ENCODE measurements at places on chromosomes 2 and 18. TPM values are rescaled to one million over a fixed set of nuclear protein-coding genes. Genes with fewer than 3 reads are reported as not detected.

Gene TMEM247
- polyA plus RNA-seq = not detected

Gene MARCHF4
- polyA plus RNA-seq = 11.3 TPM

- no peaks in the 10 kb centered on the region for H3K4me1 ChIP-seq
- no peak for DNase-seq
- H3K27ac ChIP-seq = no peak overlapping the region
- no peaks in the 10 kb centered on the region for H3K36me3 ChIP-seq
- no peak overlapping the region for H3K4me3 ChIP-seq
These were observed 102.9 kb downstream of the NUP35 start for GRCh38 chr2:183227176-183227575.

DNA sequence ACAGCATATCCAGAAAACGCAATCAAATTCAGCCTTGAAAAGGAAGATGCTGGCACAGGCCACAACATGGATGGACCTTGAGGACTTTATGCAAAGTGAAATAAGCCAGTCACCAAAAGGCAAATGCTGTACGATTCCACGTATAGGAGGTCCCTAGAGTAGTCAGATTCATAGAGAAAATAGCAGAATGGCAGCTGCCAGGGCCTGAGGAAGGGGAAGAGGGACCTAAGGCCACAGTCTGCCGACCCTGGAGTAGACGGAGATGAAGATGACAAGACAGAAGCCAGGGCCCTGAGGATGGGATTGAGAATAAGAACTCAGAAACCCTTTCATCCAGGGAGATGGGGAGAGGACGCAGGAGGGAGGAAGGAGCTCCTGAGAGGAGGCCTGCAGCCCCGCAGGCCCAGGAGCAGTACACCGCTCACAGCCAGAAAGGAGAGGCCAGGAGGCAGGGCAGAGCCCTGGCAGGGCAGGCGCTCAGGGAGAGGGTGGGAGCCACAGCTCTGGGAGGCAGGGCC lies 8.1 kb upstream of the MTERF4 start:
- H3K4me1 ChIP-seq = no peaks in the 10 kb centered on the region
- H3K27ac ChIP-seq = no peak overlapping the region
- no peaks in the 10 kb centered on the region for H3K36me3 ChIP-seq

- no peak overlapping the region for H3K4me3 ChIP-seq
- H3K4me1 ChIP-seq = peaks cover 14% of the 10 kb centered on the region
- no peak overlapping the region for H3K27ac ChIP-seq
- no peaks in the 10 kb centered on the region for H3K27me3 ChIP-seq
- H3K36me3 ChIP-seq = no peaks in the 10 kb centered on the region
These were observed 53.3 kb downstream of the ARHGAP28 start for GRCh38 chr18:6782861-6783260.
